ENCODE measurements at places on chromosomes 5 and 9.

GRCh38 chr5:177538876-177539275 lies 15.5 kb downstream of the FAM193B start:
- no peak for DNase-seq

- DNase-seq: no peak
These were observed 21.3 kb downstream of the NAIF1 start for GRCh38 chr9:128045831-128046230.

DNA sequence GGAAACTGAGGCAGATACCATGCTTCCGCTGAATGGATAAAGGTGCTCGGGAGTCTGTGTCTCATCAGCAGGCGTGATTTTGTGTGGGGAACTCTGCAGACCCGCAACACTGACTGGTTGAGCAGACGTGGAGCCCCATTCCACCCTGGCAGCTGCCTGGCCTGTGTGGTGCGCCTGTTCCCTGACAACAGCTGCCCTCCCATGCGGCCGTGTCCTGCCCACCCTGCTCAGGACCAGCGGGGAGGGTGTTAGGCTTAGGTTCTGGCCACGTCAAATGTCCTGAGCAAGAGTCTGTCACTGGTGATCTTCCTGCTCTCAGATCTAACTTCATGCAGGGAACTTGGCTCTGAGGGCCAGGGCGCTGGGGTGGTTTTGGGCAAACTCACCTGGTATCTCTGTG lies 417.7 kb upstream of the IRX4 start:
- DNase-seq: no peak

GRCh38 chr9:30575691-30576090 lies 1808.8 kb upstream of the ACO1 start:
- DNase-seq: no peak

DNA sequence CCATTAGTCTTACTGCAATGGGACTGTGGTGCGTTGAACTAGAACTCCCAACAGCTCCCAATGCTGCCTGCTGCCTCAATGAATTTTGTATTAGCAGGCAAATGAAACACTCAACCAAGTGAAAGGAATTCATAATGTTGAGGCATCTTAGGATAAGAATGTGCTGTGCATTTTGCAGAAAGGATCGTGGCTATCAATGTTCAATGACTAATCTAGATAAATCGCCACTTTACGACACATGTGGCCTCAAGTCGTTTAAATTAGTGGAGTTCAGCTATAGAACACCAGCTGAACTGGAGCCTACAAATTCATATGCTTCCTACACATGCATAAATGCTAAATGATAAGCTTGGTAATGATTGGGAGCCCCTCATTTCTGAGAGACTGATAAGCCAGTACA lies 318.4 kb downstream of the PSAT1 start:
- DNase-seq: no peak

DNA sequence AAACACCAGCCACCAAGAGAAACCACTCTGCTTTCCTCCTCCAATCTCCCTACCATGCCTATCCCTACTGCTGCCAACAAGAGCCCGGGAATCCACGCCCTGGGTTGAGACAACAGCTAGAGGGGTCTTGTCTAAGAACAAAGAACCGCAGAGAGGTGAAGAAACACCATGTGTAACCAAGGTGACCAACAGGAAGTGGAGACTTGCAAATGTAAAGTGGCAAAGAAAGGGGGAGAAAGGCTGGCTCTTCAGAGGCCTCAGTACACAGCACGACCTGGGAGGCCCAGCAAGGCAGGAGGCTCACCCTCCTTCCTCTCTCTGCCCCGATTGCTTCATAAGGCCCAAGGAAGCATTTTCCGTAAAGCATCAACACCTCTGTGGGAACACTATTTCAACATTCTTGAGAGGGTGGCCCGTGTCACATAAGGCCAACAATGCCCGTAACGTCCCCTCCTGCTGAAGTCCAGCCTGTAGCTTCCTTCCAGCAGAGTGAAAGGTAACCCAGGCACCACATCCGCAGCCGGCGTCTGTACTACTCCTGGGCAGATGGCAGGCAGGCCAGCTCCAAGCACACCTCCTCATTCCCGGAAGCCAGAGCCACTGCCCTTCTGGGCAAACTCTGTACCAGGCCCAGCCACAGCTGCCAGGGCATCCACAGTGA lies 18.3 kb downstream of the CCNJL start:
- DNase-seq: no peak

- DNase-seq: no peak
These were observed 1.4 kb downstream of the NSUN2 start for GRCh38 chr5:6631441-6631840.

GRCh38 chr5:172280929-172281328 lies 2.6 kb downstream of the UBTD2 start:
- no peak for DNase-seq

DNA sequence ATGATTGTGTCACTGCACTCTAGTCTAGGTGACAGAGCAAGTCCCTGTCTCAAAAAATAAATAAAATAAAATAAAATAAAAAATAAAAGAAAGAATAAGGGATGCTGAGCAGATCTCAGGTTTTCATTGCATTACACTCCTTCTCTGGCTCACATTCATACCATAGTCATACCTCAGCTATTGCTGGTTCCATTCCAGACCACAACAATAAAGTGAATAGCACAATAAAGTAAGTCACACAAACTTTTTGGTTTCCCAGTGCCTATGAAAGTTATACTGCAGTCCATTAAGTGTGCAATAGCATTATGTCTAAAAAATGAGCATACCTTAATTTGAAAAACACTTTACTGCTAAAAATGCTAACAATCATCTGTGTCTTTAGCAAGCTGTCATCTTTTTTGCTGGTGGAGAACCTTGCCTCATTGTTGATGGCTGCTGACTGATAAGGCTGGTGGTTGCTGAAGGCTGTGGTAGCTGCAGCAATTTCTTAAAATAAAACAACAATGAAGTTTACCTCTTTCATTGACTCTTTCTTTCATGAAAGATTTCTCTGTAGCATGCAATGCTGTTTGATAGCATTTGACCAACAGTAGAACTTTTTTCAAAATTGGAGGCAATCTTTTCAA lies 415.7 kb downstream of the ZNF608 start:
- DNase-seq: no peak

DNA sequence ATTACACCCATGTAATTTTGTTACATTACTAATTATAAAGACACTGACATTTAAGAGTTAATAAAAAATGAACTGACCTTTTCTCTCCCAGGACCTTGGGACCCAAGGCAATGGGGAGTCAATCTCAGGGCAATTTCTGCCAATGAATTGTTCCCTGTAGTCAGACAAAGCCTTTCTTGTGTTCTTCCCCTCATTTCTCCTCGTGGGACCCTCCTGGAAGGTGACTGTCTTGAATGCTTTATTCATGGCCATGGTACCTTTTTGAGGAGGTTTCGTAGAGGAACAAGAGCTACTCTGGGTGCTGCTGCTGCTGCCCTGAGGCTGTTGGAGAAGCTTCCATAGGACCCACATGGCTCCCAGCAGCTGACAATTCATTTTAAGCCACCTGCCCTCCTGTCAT lies 190.3 kb downstream of the SNX18 start:
- DNase-seq: no peak

DNA sequence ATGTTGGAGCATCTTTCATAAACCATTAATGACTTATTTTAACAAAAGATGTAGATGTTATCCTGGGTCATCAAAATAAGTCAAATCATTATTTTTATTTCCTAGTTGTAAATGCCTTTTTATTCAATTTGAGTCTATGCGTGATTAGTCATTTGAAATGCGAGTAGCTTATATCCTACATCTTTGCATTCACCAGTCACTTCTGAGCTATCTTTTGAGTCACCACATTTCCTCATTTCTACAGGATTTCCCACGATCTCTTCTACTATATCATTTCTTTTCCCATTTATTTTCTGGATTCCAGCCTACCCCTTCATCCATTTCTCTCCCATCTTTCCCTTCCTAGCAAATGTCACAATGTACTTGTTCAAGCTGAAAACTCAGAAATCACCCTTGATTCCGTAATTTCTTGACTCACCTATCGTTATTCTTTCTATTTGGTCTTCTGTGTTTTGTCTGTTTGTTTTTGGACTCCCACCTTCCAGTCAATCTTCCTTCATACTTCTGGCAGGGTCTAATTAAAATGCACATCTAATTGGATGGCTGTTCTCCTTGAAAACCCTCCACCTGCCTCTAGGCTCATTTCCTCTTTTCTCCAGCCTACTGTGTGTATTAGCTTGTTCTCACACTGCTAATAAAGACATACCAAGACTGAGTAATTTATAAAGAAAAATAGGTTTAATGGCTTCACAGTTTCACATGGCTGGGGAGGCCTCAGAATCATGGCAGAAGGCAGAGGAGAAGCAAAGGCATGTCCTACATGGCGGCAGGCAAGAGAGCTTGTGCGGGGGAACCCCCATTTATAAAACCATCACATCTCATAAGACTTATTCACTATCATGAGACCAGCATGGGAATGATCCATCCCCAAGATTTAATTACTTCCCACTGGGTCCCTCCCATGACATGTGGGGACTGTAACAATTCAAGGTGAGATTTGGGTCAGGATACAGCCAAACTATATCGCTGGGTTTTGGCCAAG lies 112.4 kb downstream of the MEF2C start:
- DNase-seq: no peak

- no peak for DNase-seq
These were observed 112.3 kb downstream of the MARCHF3 start for GRCh38 chr5:126917918-126918614.

GRCh38 chr5:133944263-133945185 lies 23.9 kb downstream of the C5orf15 start:
- no peak for DNase-seq

- DNase-seq: no peak
These were observed 11.6 kb upstream of the NTNG2 start for GRCh38 chr9:132150256-132150655.

DNA sequence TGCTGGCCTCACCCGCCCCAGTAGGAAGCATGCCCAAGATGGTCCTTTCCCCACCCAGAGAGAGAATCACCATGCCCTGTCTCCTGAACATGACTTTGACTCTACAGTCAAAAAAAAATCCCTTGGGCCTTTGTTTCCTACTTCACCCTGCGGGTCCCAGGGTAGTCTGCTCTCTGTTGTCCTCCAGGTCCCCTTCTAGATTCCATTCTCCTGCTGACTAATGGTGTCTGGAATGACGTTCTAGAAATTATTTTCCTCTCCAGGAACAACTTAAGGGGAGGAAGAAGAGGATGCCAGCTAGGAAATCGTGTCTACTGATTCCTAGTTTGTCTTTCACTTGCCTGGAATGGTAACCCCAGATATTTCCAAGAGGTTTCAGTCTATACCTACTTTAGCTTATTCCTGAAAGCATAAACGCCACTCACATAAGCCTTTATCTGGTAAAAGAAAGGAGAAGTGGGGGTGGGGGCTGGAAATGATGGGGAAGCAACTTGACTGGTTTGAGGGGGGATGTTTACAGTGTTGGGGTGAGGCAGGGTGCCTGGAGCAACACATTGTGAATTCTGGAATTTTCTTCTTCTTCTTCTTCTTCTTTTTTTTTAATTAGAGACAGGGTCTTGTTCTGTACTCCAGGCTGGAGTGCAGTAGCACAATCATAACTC lies 93.9 kb downstream of the SNX18 start:
- no peak for DNase-seq

GRCh38 chr5:135117590-135117989 lies 83.6 kb upstream of the PITX1 start:
- DNase-seq: no peak

GRCh38 chr5:167783145-167783817 lies 508.2 kb upstream of the WWC1 start:
- DNase-seq: no peak

GRCh38 chr5:155316070-155316714 lies 302.6 kb downstream of the KIF4B start:
- DNase-seq: no peak

DNA sequence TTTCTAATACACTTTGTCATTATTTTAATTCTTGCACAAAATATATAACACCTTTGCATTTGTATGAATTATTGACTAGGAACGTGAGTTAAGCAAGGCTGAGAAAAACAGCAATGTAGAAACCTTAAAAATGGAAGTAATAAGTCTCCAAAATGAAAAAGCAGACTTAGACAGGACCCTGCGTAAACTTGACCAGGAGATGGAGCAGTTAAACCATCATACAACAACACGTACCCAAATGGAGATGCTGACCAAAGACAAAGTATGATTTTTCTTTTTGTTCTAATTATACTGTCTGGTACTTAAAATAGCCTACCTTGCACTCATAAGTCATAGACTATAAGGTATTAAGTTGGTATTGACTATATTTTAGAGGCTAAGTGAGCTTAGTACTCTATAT lies 34.4 kb downstream of the RAD50 start:
- no peak for DNase-seq

GRCh38 chr9:70169222-70169621 lies 89.6 kb upstream of the SMC5 start:
- no peak for DNase-seq

GRCh38 chr9:116074658-116075057 lies 78.9 kb upstream of the PAPPA start:
- DNase-seq: no peak

- DNase-seq: no peak
These were observed 175.6 kb upstream of the CCNG1 start for GRCh38 chr5:163261647-163262269.
